T-helper 2 cell treated with Interferon-gamma antibody and Interleukin-4, amounts not matched to agents 5 μg/mL and 100 μg/mL, for 36 hours (primary cell): ENCODE measurements at places on chromosomes 7 and 10.

DNA sequence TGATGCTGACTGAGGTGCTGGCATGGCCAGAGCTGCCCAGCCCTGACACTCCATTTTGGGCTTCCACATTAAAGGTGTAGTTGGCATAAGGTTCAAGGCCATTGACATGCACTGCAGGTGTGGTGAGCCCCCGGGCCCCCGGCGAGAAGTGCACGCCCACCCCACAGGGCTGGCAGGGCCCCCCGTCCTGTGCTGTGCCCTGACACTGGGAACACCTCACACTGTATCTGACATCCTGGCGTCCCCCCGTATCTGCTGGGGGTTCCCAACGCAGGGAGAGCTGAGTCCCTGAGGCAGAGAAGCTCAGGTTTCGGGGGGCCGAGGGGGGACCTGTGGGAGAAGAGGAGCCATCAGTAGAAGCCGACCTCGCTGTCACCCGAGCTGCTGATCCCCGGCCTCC, 10.0 kb downstream of the EPHA1 start:
- no peak overlapping the region for H3K4me3 ChIP-seq
- H3K27me3 ChIP-seq: peaks cover 3% of the 10 kb centered on the region
- peaks cover 2% of the 10 kb centered on the region for H3K4me1 ChIP-seq
- H3K27ac ChIP-seq: no peak overlapping the region

DNA sequence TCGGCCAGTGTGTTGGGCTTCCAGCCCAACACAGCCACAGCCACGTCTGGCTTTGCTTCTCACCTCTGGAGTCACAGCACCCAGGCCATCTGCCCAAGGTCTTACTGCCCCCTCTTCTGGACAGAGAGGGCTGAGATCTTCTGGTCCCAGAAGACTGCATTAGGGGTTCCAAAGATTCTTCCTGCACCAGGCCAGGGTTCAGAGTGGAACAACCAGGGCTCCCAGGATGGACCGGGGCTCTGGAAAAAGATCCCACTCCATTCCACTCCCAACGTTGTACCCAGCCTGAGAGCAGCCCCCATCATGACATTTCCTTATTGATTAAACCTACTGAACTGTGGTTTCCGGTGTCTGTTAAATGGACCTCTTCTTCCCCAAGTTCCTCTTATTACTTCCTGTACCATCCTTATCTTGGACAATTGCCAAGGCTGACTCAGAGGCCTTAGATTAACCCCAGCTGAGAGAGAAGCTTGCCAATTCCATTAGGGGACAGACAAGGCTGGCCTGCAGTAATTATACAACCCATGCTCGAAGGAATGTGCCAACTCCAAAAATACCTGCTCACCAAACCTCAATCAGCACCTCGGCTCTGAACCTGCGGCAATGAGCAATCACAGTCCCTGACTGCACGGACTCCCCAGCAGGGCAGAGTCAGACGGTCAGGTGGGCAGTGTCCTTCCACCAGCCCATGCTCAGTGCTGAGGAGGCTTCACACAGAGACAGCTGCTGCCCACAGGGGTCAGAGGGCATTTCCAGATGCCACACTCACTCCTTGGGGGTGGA, 47.9 kb upstream of the NPFFR1 start:
- no peak for DNase-seq
- H3K27ac ChIP-seq: no peak overlapping the region
- peaks cover 22% of the 10 kb centered on the region for H3K36me3 ChIP-seq
- peak overlapping the region; percentile 5 for H3K4me3 ChIP-seq
- H3K4me1 ChIP-seq: peaks cover 13% of the 10 kb centered on the region

DNA sequence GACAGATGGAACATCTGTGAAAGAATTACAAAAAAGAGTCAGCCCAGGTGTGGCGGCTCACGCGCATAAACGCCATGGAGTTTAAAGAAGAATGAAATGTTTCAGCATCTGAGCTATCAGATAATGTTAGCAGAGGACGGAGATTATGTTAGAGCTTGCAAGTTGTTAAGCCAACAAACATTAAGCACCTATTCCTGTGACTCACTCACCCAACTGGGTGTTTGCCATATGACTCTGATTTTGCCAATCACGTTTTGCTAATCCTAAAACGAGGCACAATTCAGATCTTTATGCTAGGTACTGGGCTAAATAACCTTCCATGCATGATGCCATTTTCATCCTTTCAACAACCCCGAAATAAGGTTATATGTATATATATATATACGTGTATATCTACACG, 29.0 kb upstream of the CCNY start:
- H3K27ac ChIP-seq: no peak overlapping the region
- no peaks in the 10 kb centered on the region for H3K4me1 ChIP-seq

- H3K27ac ChIP-seq: no peak overlapping the region
- peaks cover 4% of the 10 kb centered on the region for H3K4me1 ChIP-seq
- peaks cover 17% of the 10 kb centered on the region for H3K27me3 ChIP-seq
- no peak overlapping the region for H3K4me3 ChIP-seq
These were observed 26.2 kb upstream of the SEC61G start for GRCh38 chr7:54785261-54785660.

GRCh38 chr10:52447931-52448353, 133.9 kb downstream of the DKK1 start:
- no peaks in the 10 kb centered on the region for H3K27me3 ChIP-seq
- no peak overlapping the region for H3K4me3 ChIP-seq
- no peaks in the 10 kb centered on the region for H3K4me1 ChIP-seq

DNA sequence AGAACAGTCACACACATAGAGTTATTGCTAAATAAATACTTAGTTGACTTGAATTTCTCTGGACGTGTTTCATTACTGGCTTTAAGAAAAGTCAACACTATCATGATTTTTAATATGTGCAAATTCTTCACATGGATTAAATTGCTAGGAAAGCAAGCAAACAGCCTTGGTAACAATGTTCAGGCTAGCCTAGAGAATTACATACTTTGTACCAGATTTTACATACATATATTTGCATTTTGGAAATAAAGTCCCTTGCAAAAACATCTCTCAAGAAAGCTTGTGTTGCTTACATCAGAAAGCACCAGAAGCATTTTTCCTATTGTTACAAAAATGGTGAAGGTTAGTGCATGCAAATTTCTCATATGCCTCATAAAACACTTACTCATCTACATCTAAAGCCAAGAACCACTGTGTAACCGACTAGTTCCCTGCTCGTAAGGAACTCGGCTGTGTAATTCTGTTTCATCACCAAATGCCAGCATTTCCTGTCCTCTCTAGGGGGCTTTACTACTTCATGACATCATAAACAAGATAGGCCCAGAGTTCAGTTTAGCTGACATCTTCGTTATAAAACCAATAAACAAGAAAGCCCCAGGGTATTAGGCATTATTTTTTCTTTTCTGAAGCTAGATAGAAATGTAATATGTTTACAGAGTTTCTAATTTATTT, 87.8 kb downstream of the CFAP58 start:
- H3K27ac ChIP-seq: no peak overlapping the region
- peaks cover 2% of the 10 kb centered on the region for H3K27me3 ChIP-seq
- DNase-seq: no peak
- no peaks in the 10 kb centered on the region for H3K4me1 ChIP-seq
- H3K4me3 ChIP-seq: no peak overlapping the region

DNA sequence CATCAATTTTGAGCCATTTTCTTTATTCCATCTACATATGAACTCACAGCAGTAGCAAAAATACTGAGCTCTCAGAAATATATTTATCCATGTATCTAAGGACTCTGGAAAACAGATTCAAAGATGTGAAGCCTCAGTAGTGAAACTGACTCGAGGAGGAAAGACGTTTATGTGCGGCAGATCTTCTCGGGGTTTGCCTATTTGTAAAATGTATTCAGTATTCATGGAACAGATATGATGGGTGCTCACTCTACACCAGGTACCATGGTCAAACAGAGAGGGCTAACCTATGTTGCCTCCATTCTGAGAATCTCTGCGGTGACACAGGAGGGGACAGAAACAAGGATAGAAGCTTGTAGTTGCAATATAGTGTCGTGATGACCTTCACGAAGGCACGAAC, 93.7 kb downstream of the CAMK1D start:
- H3K4me3 ChIP-seq: no peak overlapping the region
- peaks cover 22% of the 10 kb centered on the region for H3K27me3 ChIP-seq
- H3K27ac ChIP-seq: no peak overlapping the region
- no peak for DNase-seq
- H3K4me1 ChIP-seq: peaks cover 8% of the 10 kb centered on the region

GRCh38 chr10:102540023-102540422, 36.3 kb downstream of the SUFU start:
- H3K27ac ChIP-seq: no peak overlapping the region
- no peaks in the 10 kb centered on the region for H3K27me3 ChIP-seq
- DNase-seq: no peak
- H3K4me3 ChIP-seq: no peak overlapping the region
- no peaks in the 10 kb centered on the region for H3K4me1 ChIP-seq
- H3K36me3 ChIP-seq: no peaks in the 10 kb centered on the region

GRCh38 chr10:68046642-68047041, 28.4 kb downstream of the HERC4 start:
- H3K27ac ChIP-seq: no peak overlapping the region
- peaks cover 20% of the 10 kb centered on the region for H3K36me3 ChIP-seq
- no peak for DNase-seq
- H3K4me1 ChIP-seq: peaks cover 19% of the 10 kb centered on the region
- no peak overlapping the region for H3K4me3 ChIP-seq
- H3K27me3 ChIP-seq: no peaks in the 10 kb centered on the region

DNA sequence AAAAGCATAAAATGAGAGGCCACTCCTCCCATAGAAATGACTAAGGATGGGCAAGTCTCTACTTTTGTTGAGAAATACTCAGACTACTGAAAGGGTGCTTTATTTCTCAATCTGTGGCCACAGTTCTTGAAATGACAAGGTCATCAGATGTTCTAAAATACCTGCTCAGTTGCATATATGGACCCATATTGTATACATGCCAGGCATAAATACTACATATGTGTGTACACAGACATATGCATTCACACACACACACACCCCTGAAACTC, 691.5 kb upstream of the SORCS1 start:
- H3K27ac ChIP-seq: no peak overlapping the region
- no peaks in the 10 kb centered on the region for H3K36me3 ChIP-seq
- H3K4me1 ChIP-seq: no peaks in the 10 kb centered on the region
- H3K4me3 ChIP-seq: no peak overlapping the region
- no peaks in the 10 kb centered on the region for H3K27me3 ChIP-seq
- no peak for DNase-seq

GRCh38 chr10:102927311-102928010, 9.4 kb downstream of the CNNM2 start:
- peak overlapping the region; percentile 52 for H3K4me3 ChIP-seq
- H3K27ac ChIP-seq: peak overlapping the region; percentile 62
- peaks cover 9% of the 10 kb centered on the region for H3K36me3 ChIP-seq
- peak; percentile 29 for DNase-seq
- H3K27me3 ChIP-seq: no peaks in the 10 kb centered on the region

GRCh38 chr7:22884911-22885788, 62.5 kb upstream of the TOMM7 start:
- H3K36me3 ChIP-seq: peaks cover 3% of the 10 kb centered on the region
- no peaks in the 10 kb centered on the region for H3K27me3 ChIP-seq
- peaks cover 33% of the 10 kb centered on the region for H3K4me1 ChIP-seq
- H3K27ac ChIP-seq: peak overlapping the region; percentile 97
- no peak for DNase-seq

GRCh38 chr7:85638394-85638793, 451.5 kb upstream of the SEMA3D start:
- H3K27ac ChIP-seq: no peak overlapping the region
- no peak overlapping the region for H3K4me3 ChIP-seq
- no peaks in the 10 kb centered on the region for H3K27me3 ChIP-seq
- no peak for DNase-seq
- no peaks in the 10 kb centered on the region for H3K36me3 ChIP-seq

GRCh38 chr10:72323108-72323749, 31.5 kb downstream of the DNAJB12 start:
- peak overlapping the region; percentile 40 for H3K4me3 ChIP-seq
- peaks cover 62% of the 10 kb centered on the region for H3K4me1 ChIP-seq
- no peaks in the 10 kb centered on the region for H3K27me3 ChIP-seq
- peak overlapping the region; percentile 92 for H3K27ac ChIP-seq
- H3K36me3 ChIP-seq: peaks cover 6% of the 10 kb centered on the region

- no peaks in the 10 kb centered on the region for H3K4me1 ChIP-seq
- DNase-seq: no peak
These were observed 23.4 kb downstream of the SLC26A3 start for GRCh38 chr7:107779647-107780099.

DNA sequence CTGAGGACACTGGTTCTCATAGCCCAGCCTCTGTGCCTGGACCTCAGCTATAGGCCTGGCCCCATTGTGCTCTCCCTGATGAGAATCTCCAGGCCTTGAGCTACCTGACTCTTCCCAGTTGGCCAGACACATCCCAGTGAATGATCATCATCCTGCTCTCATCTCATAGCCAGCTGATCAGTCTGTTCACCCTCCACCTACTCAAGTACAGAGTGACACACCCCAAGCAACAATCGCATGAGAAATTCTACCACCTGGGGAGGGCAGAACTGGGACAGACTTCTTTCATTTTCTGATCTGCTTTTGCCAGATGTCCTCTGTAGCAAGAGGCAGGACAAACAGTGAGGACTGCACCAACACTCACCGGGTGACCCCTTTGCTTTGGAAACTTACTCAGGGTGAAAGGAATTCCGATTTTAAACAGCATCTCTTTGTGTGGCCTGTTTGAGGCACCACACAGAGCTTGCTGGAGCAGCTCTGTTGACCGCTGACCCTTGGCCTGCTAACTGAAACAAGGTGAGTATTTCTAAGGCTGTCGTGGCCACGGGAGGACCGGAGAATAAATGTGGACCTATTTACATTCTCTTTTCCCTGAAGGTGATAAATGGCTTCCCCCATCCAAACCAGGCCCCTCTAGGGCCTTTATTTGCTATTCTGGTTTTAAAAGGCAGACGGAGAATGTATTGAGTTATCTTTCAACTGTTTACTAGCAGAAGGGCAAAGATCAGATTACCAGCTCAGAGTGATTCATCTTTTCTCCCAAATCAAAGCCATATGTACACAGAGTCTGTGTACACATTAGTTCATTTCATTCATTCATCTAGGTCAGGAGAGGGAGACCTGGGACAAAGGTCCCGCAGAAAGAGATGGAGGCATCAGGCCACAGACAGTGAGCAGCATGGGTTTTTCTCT, 181.4 kb upstream of the TNS3 start:
- no peak overlapping the region for H3K4me3 ChIP-seq
- H3K27me3 ChIP-seq: peaks cover 2% of the 10 kb centered on the region
- no peaks in the 10 kb centered on the region for H3K36me3 ChIP-seq
- no peak for DNase-seq
- H3K4me1 ChIP-seq: peaks cover 2% of the 10 kb centered on the region

DNA sequence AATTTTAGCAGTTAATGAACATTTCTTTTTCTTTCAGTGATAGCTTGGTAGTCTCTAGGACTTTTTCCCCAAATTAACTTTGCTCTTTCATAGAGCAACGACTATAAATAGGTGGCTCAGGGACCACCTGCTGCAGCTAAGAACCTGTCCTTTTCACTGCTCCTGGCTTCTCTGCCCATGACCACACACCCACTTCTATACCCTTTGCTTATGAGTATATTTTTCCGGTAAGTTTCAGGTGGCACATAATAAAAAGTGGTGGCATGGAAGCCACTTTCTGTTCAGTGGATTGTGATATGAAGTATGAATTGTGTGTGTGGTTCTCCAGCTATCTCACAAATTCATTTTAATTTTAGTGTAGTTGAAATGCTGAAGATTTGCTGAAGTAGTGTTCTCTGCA, 1.2 kb downstream of the ING3 start:
- H3K4me1 ChIP-seq: peaks cover 30% of the 10 kb centered on the region
- H3K36me3 ChIP-seq: peaks cover 34% of the 10 kb centered on the region
- DNase-seq: no peak
- peak overlapping the region; percentile 93 for H3K4me3 ChIP-seq
- H3K27ac ChIP-seq: peak overlapping the region; percentile 74

- H3K36me3 ChIP-seq: peaks cover 40% of the 10 kb centered on the region
- H3K4me1 ChIP-seq: no peaks in the 10 kb centered on the region
- DNase-seq: no peak
- H3K27ac ChIP-seq: no peak overlapping the region
- no peak overlapping the region for H3K4me3 ChIP-seq
- no peaks in the 10 kb centered on the region for H3K27me3 ChIP-seq
These were observed 67.7 kb upstream of the ITGA8 start for GRCh38 chr10:15787426-15787825.
